Cerebellar nuclear complex (tissue), 1 donor: ENCODE measurements at places on chromosomes 6 and 20.

DNA sequence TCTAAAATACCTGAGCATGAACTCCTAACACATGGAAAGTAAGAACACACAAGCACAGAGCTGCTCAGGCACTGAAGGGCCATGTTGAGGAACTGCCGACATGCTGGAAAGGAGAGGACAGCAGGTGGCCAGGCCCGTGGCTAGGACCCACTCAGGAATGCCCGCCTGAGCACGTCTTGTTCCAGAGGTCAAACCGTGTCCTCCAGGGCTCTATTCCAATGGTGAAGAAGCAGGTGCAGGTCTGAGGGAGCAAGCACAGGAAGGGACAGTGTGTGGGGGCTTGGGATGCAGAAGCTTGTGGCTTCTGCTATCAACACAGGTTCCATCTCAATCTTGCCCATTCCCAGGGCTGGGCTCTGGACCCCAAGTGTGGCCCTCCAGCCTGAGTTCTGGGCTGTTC is 20.7 kb downstream of the CST9L start:
- DNase-seq = no peak

DNA sequence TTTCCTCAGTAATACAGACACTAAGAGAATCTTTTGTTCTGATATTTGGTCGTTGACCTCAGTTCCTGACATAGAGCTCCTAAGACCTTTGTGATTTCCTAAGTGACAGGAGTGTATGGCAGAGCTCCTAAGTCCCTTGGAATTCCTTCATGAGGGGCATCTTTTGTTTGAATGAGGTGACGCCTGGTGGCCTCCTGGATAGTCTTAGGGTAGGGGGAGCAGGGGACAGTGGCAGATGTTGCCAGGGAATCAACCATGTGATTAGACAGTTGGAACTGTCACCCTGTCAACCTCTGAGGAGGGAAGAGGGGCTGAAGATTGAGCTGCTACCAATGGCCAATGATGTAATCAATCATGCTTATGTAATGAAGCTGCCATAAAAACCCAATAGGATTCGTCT is 67.0 kb downstream of the DST start:
- DNase-seq = no peak

- peak; percentile 15 for DNase-seq
Observed at GRCh38 chr6:133741375-133741861, 147.5 kb upstream of the TCF21 start.

- DNase-seq = no peak
Observed at GRCh38 chr6:113587078-113587699, 270.0 kb upstream of the MARCKS start.

GRCh38 chr6:143817621-143818020 is 25.5 kb upstream of the LTV1 start:
- no peak for DNase-seq

DNA sequence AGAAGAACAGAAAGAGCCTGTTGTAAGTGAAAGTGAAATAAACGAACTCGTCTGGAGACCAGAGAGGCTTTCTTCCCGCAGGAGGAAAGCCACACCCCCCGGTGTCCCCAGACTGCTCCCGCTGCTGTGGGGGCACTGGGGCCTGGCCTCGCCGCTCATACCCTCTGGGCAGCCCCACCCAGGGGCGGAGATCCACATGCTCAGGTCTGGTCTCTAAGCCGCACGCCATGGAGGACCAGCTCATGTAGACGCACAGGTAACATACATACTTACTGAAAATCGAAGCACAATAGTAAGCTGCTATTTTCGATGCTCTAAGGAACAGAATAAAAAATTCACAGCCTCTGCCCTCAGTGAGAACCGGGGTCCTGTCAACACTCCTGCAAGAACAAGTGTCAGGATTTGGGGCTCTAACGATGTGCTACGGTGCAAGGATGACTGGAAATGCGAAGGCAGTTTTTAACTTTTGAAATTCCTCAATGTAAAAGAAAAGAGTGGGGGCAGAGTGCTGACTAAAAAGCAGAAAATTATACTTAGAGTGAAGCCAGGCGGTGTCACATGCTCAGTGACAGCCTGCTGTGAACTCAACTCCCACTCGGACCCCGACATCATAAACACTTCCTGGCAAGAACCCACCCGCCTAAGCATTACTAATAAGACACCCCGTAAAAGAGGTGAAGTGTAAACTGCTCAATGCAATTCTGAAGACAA is 110.5 kb downstream of the IRF4 start:
- no peak for DNase-seq

DNA sequence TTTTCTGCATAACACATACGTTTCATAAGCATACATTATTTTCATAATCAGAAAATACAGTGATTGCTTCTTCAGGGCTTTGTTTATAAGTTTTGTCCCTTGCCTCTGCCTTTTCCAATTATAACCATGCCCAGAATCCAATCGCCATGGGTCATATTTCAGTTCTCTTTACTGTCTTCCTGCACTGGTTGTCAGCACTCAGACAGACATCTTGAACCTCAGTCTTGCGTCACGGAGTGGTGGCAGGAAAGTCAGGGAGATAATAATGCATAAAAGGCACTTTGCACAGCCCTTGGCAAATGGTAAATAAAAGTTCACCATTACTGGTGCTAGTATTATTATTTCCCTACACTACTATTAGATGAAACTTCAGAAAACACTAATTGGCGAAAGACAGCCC is 7.2 kb downstream of the KIF16B start:
- no peak for DNase-seq

DNA sequence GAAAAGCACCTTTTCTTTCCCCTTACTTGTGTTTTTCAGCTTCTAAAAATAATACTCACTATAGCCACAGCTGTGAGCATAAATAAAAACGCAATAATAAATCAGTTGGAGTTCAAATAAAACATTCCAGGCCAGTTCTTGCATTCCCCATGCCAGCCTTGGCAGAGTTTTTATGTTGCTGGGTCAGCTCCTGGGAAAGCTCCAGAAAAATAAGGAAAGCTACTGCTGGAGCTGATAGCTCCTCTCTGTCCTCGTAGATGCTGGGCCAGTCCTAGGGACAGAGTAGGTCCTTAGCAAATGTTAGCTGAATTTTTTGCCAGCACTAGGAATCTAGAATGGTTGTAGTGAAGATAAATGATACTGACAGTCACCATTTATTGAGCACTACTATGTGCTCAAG is 389.0 kb upstream of the SYNCRIP start:
- DNase-seq = peak; percentile 83

DNA sequence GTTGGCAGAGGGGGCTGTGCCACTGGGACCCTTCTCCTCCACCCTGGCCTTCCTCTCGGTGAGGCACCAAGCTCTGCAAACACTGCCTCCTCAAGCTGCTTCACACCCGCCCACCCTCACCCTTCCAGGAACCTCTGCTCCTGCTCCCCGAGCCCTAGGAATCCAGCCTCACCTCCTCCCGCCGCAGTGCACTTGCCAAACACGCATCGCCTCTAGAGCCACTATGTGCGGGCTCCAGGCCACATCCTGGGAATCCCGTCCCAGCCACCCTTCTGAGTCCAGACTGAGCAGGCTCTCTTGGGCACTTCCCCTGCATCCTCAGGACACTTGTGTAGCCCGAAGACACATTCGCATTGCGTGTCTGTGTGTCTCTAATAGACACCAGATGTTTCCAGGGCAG is 18.5 kb downstream of the PSMG4 start:
- no peak for DNase-seq

- DNase-seq = no peak
Observed at GRCh38 chr6:157987788-157988699, 6.4 kb downstream of the SYNJ2 start.

GRCh38 chr20:36744764-36745191 is 1.1 kb downstream of the NDRG3 start:
- peak; percentile 19 for DNase-seq

- no peak for DNase-seq
Observed at GRCh38 chr20:53128004-53128403, 155.8 kb downstream of the TSHZ2 start.

DNA sequence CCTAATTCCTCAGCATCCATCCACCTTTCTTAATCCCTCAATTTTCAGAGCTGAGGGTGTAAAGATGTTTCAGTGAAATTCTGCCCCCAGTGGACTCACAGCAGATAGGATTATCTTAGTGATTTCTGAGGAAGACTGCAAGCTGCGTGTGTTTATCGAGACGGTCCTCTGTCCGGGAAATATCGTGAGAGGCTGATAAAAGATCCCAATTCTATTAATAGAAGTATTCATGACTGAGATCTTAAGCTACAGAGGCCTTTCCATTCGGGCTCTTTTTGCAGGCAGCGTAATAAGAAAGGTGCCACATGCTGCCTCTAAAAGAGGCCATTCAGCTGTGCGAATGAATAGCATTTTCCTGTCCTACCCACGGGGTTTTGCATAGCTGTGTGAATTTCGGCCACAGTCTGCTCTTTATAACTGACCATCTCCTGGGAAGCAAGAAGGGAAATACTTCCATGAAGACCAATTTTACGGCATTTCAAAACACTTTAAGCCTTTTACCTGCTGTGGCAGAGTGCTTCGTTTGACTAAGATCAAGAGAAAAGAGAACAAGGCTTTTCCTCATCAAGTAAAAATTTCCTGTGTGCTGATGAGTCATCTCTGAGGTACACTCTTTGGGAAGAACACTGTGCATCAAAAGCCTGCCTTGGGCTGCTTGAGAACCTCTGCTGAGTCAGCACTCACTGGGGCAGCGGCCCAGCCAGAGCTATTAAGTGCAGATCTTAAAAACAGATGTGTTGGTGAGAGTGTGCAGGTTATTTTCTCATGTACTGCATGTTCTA is 208.8 kb downstream of the ARHGAP18 start:
- DNase-seq = no peak

- DNase-seq = no peak
Observed at GRCh38 chr20:59184880-59185447, 21.3 kb downstream of the ZNF831 start.

- no peak for DNase-seq
Observed at GRCh38 chr20:15976047-15976736, 597.1 kb downstream of the KIF16B start.

- no peak for DNase-seq
Observed at GRCh38 chr20:46559685-46560440, 9.4 kb upstream of the OCSTAMP start.

- DNase-seq = no peak
Observed at GRCh38 chr20:61640131-61640870, 388.2 kb downstream of the CDH4 start.

DNA sequence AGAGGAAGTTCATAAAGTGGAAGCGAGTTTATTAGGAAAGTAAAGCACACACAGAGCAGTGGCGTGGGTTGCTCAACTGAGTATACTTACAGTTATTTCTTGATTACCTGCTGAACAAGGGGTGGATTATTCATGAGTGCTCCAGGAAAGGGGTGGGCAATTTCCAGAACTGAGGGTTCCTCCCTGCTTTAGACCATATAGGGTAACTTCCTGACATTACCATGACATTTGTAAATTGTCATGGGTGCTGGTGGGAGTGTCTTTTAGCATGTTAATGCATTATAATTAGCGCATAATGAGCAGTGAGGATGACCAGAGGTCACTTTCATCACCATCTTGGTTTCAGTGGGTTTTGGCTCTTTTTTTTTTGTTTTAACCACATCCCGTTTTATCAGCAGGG is 29.8 kb downstream of the PDYN start:
- no peak for DNase-seq

DNA sequence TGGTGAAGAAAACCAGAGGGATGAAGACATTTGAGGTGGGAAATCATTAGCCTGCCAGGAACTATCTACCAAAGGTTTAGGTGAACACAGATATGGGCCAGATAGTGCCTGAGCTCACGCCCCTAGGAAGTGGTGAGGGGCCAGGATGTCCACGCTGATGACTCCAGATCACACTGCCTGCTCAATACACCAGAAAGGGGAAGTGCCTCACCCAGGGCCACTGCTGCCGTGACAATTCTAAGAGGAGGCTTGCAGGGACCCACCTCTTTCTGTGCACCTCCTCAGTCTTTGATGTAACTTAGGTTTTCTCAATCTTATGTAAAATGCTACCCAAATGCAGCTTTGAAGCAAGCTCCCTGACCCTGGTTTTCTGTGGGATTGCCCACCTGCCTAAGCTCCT is 5.4 kb upstream of the RAB44 start:
- no peak for DNase-seq

- DNase-seq = no peak
Observed at GRCh38 chr6:88388589-88388988, 222.4 kb upstream of the CNR1 start.

DNA sequence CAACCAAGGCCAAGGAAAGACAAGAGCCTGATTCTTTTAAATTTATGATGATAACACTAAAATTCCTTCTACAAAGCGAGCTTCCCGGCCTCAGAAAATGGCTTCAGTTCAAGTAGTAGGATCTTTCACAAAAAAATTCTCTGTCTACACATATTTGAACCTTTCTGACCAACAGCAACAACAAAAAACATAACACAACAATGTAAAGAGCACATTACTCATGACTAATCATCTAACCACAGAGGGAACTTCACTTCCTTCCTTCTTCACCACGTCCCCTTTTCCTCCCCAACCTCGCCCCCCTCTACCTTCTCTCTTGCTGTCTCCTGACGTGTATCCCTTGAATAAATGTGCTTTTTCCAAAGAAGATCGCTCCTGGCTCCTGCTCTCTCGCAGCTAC is 228.2 kb downstream of the MYLK4 start:
- DNase-seq = no peak

GRCh38 chr6:63816982-63817436 is 181.4 kb downstream of the PHF3 start:
- no peak for DNase-seq

DNA sequence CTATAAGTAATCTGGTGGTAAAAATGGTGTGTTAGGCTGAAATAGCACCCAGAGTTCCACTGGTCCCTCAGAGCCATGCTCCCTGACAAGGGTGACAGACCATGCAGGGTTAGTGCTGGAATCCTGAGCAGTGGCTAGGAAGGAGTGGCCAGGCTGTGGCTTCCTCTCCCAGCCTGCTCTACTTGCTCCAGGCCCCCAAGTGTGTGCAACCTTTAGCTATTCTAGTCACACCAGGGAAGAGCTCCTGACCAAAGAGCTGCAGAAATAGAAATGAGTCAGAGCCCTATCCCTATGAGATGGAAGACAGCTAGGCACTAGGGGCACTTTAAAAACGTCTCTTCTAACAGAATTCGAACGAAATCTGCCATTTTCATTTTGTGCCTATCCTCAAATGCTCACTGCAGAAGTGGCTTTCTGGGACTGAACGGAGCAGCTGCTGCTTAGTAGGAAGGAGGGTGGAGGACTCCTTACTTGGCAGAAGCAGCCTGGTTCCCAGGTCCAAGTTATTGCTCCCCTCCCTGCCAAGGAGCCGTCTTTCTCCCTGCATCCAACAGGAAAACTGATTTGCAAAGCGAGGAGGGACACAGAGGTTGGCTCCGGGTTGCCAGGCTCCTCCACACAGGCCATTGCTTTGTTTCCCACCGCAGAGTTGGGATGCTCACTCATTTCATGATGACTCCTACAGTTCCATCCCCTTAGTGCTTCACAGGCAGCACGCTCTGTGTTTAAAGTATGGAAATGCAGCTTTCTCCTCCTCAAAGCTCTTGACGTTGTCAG is 754.5 kb downstream of the C6orf118 start:
- DNase-seq = no peak

- no peak for DNase-seq
Observed at GRCh38 chr6:41504466-41505121, 41.6 kb upstream of the FOXP4 start.

GRCh38 chr20:62819494-62820174 is 2.8 kb downstream of the COL9A3 start:
- DNase-seq = no peak

- DNase-seq = no peak
Observed at GRCh38 chr6:16243055-16243454, 4.7 kb downstream of the GMPR start.
